ENCODE measurements at places on chromosomes 2 and 18.

DNA sequence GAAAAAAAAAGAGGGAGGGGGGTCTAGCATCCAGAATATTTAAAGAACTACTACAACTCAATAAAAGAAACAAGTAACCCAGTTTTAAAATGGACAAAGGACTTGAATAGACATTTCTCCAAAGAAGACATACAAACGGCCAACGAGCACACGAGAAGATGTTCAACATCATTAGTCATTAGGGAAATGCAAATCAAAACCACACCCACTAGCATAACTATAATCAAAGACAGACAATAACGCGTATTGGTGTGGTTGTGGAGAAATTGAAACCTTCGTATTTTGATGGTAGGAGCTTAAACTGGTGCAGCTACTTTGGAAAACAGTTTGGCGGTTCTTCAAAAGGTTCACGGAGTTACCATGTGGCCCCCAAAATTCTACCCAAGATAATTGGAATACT is 64.3 kb upstream of the CAB39 start:
- no peak for DNase-seq

DNA sequence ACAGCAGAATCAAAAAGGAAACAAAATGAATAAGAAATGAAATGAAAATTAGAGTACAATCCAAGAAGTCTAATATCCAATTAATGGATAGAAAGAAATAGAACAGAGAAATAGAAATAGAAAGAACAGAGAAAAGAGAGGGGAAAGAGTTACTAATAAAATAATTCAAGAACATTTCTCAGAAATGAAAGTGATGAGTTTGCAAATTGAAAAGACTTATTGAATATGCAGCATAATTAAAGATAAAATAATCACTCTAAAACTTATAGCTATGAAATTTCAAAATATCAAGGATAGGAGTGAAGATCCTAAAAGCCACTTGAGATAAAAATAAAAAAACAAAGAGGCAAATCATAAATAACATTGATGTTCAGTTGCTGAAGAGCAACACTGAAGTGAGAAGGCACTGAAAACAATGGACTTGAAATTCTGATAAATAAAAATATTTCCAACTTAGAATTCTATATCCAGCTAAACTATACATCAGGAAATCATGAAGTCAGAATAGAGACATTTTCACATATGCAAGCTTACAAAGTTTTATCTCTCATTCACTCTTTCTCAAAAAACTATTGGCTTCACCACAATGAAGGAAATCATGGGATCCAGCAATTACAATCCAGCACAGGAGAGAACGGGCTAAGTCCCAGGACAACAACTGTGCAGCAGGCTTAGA is 155.9 kb upstream of the SPATS2L start:
- no peak for DNase-seq

DNA sequence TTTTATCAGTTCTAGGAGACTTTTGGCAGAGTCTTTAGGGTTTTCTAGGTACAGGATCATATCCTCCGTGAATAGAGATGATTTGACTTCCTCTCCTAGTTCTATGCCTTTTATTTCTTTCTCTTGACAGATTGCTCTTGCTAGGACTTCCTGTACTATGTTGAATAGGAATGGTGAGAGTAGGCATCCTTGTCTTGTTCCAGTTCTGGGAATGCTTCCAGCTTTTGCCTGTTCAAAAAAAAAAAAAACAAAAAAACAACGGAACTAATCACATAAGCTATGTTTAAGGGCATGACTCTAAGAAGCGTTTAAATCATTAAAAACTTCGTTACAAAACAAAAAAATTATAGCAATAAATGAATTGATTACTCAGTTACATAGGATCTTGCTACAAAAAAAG is 145.7 kb downstream of the NUP35 start:
- DNase-seq = no peak

- DNase-seq = no peak
These were observed 988.2 kb upstream of the CDH2 start for GRCh38 chr18:29164993-29165599.

DNA sequence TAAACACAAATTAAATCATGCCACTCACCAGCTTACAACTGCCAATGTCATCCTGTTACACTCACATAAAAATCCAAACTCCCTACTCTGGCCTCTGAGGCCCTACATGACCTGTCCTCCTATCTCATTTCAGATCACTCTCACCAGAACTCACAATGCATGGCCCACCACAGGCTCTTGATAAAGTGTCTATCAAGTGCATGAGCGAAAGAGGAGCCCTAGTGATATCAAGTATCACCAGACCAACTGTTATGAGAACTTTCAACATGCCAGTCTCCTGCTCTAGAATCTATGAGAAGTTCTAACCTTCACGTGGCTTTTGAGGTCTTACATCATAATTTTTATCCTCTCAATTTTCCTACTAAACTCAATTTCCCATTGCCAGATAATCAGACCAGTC is 76.4 kb upstream of the CD226 start:
- no peak for DNase-seq

DNA sequence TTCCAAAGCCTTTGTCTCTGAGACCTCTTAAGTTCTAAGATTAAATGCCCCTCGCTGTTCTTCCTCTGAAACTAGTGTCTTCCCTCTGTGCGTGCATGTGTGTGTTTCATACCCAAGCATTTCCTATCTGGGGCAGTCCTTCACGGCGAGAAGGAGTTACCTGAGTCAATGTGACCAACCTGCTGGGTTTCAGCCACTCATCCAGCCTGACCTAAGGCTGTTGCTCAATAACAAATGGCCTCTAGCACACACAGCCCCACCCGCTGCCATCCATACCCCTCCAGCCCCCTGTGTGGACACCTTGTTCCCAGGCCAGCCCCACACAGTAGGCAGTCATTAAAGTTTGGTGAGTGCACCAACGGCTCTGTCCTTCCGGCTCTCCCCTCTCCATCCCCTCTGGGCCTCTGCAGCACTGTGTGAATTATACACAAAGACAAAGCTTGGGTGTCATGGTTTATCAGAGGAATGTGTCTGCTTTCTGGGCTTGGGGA is 53.8 kb upstream of the FOSL2 start:
- DNase-seq = no peak

- no peak for DNase-seq
These were observed 39.5 kb downstream of the SPATS2L start for GRCh38 chr2:200345975-200346374.

DNA sequence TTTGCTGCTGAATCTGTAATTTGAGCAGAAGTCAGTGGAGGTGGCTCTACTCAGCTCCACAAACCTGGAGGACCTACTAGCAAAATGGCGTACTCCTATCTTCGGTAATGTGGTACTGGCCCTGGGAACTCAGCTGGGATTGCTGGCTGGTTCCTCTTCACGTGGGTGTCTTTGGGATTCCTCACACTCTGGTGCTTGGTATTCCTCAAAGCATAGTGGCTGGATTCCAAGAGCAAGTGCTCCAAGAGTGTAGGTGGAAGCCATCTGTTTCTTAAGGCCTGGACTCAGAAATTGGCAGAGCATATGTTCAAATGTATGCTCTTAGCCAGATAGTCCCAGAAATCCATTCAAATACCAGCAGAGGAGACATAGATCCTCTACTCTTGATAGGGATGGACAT is 281.9 kb upstream of the CDH7 start:
- no peak for DNase-seq

DNA sequence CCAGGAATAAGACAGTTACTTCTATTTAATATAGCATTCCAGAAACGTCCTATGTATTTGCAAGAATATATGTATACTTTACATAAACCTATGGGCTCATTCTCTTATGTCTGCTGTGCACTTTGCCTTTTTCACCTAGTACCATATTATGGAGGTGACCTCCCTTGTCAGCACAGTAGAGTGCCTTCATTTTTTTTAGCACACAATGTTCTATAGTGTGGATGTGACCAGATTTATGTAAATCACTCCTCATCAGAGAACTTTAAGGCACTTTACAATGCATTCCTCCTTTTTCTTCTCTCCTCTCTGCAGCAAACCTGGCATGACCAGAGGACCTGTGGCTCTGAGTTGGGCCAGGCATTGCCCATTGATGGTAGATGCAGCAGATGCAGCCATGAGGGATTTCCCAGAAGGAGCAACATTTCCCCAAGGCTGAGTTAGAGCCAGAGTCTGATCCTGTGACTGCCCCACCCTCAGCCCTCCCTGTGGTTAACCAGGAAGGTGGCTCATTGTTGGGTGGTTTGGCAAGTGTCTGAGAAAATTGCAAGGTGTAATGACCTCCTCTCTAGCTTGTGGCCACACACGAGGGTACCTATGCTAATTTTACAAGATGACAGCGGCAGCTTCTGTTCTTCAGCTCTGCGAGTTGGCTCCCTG is 76.5 kb upstream of the DLX2 start:
- no peak for DNase-seq

DNA sequence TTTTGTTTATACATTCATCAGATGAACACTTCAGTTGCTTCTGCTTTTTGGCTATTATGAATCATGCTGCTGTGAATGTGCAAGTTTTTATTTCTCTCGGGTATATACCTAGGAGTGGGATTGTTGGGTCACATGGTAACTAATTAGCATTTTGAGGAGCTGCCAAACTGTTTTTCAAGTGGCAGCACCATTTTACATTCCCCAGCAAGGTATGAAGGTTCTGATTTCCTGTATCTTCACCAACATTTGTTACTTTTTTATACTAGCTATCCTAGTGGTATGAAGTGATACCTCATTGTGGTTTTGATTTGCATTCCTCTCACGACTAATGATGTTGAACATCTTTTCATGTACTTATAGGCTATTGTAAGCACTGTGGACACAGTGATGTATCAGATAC is 53.9 kb downstream of the DYNC1I2 start:
- DNase-seq = no peak

DNA sequence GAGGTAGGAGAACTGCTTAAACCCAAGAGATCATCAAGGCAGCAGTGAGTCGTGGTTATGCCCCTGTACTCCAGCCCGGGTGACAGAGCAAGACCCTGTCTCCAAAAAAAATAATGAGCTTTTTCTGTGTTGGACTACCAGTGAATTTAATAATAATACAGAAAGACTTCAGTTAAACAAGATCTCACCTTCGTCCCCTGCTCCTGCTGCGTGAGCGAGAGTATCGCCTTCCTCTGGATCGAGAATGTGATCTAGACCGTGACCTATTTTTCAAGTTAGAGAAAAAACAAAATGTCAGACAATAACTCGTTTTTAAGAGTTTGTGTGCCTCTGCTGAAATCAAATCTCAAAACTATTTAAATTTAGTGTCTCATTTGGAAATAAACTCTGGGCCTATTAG is 2.8 kb downstream of the SRSF7 start:
- DNase-seq = no peak

GRCh38 chr2:20077411-20077940 is 26.0 kb upstream of the LAPTM4A start:
- no peak for DNase-seq

DNA sequence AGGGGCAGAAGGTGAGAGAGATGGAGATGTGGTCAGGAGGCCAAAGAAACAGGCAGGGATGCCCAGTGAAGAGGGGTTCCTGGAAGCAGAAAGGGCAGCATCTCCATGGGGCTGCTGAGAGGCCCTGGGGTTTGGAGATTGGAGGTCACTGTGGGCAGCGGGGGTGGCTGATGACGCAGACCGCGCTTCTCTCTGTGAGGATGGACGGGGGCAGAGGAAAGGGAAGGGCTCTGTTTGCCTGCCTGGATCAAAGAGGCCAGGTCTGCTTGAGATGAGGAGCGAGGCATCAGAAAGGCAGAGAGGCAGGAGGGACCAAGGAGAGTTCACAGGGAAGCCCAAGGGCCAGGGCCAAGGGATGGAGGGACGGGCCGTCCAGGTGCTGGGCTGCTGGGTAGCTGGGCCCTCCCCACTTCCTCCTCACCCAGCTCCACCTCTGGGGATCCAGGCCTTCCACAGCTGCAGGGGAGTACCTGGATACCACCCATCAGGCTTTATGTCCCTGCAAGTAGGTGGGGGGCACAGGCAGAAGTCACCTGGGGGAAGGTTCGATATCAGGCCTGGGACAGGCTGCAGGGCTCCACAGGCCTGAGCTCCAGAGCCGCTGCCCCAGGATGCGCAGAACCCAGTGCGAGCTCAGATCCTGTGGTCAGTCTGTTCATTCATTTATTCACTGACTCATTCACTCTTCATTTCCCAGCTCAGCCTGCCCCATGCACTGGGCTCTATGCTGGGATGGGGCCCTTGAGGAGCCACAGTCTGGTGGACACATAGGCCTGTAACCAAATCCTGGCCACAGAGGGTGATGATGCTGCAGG is 30.6 kb downstream of the ADRA2B start:
- DNase-seq = no peak

- no peak for DNase-seq
These were observed 154.6 kb downstream of the WDSUB1 start for GRCh38 chr2:159131914-159132281.

DNA sequence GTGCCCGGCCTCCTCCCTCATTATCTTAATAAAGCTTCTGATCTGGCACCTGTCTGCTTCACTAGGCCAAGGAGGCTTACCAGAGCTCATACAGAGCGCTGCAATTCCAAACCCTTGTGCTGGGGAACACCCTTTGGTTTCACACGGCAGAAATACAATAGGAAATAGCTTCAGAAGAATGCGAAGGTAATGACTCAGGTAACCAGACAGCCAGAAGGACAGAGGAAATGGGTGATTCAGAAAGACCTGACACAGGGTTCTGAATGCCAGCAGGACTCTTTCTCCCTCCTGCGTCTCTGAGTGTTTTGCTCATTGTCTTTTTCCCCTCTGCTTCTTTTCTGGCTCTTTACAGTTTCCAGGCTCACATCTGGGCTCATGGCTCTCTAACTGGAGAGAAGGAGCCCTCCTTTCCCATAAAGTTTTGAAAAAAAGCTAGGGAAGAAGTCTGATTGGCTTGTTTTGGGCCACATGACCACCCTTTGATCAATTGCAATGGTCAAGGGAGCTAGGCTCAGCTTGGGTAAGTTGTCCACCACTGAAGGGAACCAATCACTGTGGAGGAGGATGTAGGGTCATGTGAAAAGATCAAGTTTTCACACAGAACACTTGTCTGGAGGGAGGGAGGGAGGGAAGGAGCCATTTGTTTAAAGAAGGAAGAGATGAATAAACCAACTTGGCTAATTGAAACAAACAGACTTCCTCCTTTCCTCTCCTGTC is 90.5 kb upstream of the UPP2 start:
- DNase-seq = no peak

- DNase-seq = no peak
These were observed 203.7 kb downstream of the SETBP1 start for GRCh38 chr18:44884431-44884830.

GRCh38 chr2:41000906-41001305 is 549.0 kb upstream of the SLC8A1 start:
- no peak for DNase-seq

DNA sequence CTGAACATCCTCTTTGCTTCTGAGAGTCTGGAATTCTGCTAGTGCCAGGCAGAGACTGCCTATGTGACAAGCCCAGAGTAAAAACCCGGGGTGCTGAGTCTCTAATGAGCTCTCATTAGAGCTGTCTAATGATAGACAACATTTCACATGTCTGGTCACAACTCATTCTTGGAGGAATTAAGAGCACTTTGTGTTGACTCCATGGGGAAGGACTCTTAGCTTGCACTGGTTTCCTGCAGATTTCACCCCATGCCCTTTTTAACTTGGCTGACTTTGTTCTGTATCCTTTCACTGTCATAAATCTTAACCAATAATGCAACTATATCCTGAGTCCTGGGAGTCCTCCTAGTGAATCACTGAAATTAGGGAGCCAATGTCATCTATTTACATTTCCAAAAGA is 33.5 kb downstream of the FBXO15 start:
- DNase-seq = no peak
